ENCODE measurements at places on chromosomes 6 and 20.

GRCh38 chr6:28597924-28598722 lies 72.4 kb downstream of the GPX5 start:
- no peak for DNase-seq

DNA sequence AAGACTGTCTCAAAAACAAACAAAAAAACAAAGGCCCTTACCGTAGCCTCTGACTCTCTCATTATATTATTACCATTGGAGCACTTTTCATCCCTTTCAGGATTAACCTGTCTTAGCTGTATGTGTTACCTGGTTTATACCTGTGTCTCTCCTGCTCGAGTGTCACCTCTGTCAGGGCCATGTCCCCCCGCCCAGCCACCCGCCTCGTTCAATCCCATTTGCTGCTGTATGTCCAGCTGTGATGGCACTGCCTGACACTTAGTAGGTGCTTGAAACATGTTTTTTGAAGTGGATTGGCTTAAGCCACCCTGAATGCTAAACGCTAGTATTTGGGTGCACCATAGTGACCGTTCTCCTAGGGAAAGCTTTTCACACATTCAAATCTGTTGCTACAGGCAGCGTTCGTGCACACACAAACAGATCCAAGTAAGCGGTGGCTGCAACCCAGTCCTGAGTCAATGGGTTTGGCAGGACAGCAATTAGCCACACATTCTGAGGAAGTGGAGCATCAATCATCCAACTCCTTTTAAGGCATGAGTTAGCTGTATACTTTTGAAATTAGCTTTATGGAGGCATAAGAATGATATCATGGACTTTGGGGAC lies 98.9 kb upstream of the ZNF217 start:
- DNase-seq, result no peak

DNA sequence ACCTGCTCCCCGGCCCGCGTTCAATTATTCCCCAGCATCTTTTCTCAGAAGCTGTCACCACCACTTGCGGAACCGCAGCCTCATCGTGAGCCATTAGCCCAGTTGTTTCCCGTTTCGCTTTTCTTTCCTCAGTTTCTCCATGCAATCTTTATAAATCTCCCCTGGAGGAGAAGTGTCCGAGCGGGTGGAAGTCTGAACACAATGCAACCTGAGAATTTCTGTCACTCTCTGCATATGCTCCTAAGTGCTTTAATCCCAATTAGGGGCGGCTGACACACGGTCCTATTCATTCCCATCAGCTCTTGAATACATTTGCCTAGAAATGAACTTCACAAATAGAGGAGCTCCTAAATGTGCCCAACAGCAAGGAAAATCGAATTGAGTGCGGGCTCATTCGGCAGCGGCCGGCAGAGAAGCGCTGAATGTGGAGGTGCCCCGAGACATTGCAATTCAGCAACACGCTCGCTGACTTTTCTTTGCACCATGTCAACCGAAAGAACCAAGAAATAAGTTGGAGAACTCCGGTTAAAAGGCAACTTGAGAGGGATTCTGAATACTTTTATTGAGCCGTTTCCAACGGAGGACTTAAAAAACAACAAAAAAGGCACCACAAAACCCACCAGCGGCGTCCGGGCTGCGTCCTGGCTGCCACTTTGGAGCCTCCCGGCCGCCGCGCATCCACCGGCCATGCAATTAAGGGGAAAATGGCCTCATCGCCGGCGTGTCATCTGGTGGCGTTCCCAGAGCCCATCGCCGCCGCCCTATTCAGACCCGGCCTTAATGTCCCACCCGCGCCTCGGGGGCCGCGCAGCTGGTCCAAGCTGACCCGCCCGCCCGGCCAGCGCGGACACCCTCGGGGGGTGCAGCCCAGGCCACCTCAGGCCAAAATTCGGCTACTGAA lies 3.9 kb upstream of the PRDM13 start:
- DNase-seq, result no peak

DNA sequence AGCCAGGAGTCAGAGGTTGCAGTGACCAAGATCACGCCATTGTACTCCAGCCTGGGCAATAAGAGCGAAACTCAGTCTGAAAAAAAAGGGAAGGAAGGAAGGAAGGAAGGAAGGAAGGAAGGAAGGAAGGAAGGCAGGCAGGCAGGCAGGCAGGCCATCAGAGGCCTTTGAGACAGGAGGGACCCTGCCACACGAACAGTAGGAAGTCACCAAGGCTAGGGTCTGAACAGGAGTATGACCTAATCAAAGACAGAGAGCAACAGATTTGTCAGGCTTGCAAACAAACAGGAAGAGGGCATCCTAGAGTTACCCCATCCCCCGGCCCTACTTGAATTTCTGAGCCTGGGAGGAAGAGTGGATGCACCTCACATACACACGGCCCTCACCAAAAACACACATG lies 67.1 kb downstream of the FGD2 start:
- no peak for DNase-seq

DNA sequence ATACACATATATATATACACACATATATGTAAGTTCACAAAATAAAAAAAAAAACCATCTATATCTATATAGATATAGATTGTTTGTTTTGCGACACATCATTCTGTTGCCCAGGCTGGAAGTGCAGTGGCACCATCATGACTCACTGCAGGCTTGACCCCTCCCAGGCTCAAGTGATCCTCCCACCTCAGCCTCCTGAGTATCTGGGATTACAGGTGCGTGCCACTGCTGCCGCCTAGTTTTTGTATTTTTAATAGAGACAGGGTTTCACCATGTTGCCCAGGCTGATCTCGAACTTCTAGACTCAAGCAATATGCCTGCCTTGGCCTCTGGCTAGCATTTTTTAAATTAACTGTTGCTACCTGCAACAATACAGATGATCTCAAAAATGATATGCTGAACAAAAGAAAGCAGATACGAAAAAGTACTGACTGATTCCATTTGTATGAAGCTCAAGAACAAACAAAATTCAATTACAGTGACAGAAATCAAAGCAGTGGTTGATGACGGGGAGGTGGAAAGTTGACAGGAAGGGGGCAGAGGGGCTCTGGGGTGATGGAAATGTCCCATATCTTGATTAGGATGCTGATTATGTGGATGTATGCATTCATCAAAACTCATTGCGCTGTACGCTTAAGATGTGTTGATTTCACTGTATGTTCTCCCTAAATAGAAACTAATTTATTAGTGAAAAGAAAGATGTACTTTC lies 49.6 kb downstream of the ATXN1 start:
- DNase-seq, result no peak

DNA sequence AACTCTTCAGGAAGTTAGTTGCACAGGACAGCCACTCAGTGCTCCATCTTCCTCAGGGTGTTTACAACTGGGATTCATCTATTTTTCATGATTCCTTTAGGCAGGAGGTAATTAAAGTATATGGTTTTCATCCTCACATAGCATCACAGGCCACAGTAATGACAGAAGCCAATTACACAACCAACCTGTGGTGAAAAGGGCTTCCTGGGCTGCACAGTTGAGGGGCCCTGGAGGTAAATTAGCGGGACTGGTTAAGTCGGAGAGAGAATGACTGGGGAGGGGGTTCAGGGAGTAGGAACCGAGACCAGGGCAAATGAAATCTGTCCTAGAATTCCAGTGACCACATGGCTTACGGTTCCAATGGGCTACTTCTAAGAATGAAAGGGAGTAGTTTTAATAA lies 37.0 kb downstream of the BAK1 start:
- DNase-seq, result no peak

DNA sequence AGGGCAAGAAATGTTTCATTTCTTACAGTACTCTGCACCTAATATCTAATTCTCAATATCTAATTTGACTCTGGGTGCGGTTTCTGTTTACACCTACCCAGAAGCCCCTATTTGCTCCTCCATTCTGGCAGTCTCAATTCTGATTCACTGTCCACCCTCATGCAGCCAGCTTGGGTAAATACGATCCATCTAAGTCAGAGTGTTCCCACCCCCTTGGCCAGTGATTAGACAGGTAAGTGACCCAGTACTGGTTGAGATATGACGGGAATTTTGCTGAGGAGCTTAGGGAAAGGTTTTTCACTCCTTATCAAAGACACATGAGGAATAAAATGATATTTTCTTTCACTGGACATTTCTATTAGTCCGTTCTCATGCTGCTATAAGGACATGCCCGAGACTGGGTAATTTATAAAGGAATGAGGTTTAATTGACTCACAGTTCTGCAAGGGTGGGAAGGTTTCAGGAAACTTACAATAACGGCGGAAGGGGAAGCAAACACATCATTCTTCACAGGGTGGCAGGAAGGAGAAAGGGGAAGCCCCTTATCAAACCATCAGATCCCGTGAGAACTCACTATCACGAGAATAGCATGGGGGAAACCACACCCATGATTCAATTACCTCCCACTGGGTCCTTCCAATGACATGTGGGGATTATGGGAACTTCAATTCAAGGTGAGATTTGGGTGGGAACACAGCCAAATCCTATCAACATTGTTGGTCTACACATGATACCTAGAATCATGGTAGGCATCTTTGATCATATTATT lies 29.4 kb downstream of the GLO1 start:
- DNase-seq, result no peak

DNA sequence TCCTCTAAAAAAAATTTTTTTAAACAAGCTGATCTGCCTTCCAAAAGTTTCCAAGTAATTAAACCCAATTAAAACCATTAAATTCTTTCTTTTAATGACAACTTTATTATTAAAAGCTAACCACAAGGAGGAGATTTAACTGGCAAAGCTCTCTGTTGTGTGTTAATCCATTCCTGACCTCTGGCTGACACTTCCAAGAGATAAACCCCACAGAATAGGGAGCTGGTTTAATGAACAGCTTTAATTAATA lies 230.8 kb downstream of the EYA2 start:
- DNase-seq, result no peak

- no peak for DNase-seq
These were observed 41.3 kb upstream of the PLCB4 start for GRCh38 chr20:9027626-9028025.

GRCh38 chr6:5282191-5282623 lies 20.9 kb downstream of the FARS2 start:
- no peak for DNase-seq

- no peak for DNase-seq
These were observed 537.5 kb downstream of the QKI start for GRCh38 chr6:163952005-163952404.
